Neural crest cell (in vitro differentiated cells): ENCODE measurements at places on chromosomes 3 and 15.

GRCh38 chr3:112090887-112091586, 4.8 kb downstream of the C3orf52 start:
- no peak for DNase-seq

GRCh38 chr3:13067778-13068177, 5.5 kb downstream of the IQSEC1 start:
- DNase-seq, result no peak

- no peak for DNase-seq
Observed at GRCh38 chr3:42872718-42873117, 3.0 kb downstream of the CYP8B1 start.

- no peak for DNase-seq
Observed at GRCh38 chr3:100538339-100538706, 45.9 kb downstream of the TMEM45A start.

DNA sequence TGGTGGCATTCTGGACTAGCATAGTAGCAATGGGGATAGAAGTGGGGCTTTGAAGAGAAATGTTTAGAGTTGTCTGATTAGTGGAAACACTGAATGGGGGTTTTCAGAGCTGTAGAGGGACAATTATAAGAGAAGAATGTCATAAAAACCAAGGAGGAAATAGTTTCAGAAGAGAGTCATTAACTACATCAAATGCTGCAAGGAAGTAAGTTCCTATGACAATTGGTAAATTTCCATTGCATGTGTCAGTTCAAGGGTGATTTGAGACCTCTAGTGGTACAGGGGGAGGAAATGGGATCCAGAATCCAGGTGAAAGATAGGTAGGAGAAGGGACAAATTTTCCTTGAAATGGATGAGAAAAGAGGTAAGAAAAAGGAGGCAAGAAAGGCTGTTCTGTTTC, 68.3 kb upstream of the TBC1D5 start:
- no peak for DNase-seq

GRCh38 chr3:157420606-157421130, 16.0 kb upstream of the PTX3 start:
- DNase-seq, result no peak

DNA sequence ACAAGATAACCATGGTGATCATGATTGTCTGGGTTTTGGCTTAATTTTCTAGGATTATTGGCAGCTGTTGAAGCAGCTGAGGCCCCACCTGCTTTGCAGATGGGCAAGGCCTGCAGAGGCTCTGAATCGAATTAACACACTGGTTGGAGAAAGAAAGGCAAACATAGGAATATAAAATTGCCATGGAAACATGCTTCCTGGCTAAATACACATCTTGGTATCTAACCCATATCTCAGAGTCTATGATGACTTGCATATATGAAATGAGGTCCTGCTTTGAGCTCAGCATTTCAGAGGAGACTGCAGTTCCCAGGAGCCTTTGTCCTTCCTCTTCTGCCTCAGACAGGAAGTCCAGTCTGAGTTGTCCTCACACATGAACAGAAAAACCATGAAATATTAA, 24.3 kb upstream of the SV2B start:
- DNase-seq, result no peak

DNA sequence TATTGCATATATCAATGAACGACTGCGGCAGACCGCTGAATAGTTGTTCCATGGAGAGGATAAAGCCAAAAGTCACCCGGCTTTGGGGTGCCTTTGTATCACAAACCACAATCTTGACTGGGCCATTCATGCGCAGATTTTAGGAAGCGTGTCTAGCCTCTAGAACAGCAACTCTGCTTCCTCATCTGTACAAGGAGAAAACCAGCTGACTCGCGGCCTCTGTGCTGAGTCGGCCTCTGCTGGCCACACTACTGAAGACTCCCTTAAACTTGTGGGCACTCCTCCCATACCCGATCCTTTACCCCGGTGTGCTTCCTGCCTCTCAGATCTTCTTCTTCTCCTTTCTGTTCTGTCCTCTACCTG, 872 bp downstream of the DLEC1 start:
- no peak for DNase-seq

GRCh38 chr3:149609595-149609994, 48.2 kb downstream of the WWTR1 start:
- no peak for DNase-seq

GRCh38 chr15:95368191-95368590, 962.3 kb upstream of the NR2F2 start:
- no peak for DNase-seq
